Muscle of arm (tissue), 14 donors: ENCODE measurements at places on chromosomes 5 and 9. TPM values are rescaled to one million over a fixed set of nuclear protein-coding genes. Genes with fewer than 3 reads are reported as not detected.
A peak's percentile ranks its signal among the peaks of the same experiment; 100 is the strongest.

DNA sequence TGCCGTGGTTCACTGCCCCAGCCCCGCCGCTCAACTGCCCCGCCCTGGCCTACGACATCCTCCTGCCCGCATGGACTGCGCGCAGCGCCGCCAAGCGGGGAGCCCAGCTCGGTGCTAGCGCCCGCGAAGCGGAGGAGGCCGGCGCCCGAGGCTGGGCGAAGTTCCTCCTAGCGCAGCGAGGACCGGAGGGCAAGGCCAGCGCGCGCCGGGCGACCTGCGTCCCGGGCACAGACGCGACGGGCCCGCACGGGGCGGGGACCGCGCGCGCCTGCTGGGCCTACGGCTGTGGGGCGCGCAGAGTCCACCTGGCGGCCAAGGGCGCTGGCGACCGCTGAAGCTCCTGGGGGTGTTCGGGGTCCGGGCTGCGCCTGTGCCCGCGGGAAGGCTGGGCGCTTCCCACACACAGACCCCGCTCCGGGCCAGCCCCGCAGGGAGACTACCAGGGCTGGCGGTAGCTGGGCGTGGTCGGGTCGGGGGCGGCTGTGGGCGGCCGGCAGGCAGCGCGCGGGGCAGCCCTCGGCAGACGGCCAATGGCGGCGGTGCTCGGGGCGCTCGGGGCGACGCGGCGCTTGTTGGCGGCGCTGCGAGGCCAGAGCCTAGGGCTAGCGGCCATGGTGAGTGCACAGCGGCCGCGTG, at the start of gene PCBD2:
Gene PCBD2 (plus strand): TSS at position 522 of the 636 bp plus-strand sequence. CDS start 9 bp downstream, at position 531.
- peak; percentile 92 for DNase-seq

DNA sequence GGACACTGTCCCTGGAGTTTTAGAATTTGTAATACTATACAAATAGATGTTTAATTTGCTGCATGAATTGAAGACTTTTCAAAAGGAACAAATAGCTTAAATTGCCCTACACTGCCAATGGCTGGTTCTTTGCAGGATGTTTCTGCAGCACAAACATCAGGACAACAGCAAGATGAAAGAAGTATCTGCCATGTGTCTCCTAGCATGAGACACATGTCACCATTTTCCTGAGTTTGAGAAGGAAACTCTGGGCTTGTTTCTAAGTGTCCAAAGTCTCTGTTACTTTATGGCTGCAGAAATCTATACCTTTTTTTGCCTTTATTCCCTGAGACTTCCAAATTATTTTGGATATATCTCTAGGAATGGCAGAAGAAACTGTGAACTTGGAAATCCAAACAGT, 623 bp upstream of the OR13F1 start:
- DNase-seq: no peak

DNA sequence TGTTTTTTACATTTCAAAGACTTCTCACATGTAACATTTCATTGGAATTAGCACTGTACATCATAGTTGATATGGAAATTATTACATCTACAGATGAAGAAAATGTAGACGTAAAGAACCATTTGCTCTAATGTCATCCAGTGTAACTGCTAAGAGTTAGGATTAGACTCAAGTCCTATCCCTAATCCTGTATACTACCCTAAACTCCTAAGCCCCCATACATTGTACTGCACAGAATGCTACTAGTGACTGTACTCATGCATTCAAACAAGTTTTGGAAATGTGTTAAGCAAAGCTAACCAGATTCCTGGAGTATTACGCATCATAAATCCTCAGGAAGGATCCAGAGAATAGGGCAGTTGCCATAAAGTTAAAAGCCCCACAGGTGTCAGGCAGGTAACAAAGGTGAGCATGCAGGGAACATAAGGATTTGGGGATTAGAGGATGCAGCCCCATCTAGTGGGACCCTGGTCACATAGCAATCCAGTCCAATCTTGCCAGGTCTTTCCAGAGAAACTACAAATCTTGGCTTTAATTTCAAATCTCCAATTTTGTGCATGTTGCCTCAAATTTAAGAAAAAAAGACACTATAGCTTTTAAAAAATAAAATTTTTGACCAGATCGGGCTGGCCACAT, 32.0 kb downstream of the HAVCR1 start:
- no peak for DNase-seq

MYO10 gene
- polyA plus RNA-seq: 35.6 TPM
